Aortic smooth muscle cell (primary cell): ENCODE measurements at places on chromosomes 12 and 14. TPM values are rescaled to one million over a fixed set of nuclear protein-coding genes. Genes with fewer than 3 reads are reported as not detected.

The MYF5 gene
- total RNA-seq = not detected in 2 replicates

The MFAP5 gene
- total RNA-seq = 2.8 and 8.5 TPM in 2 replicates

The ZNF385A gene
- 0.87 and 0.92 TPM in 2 replicates for total RNA-seq

The KRT8 gene
- 3.3 and 5.9 TPM in 2 replicates for total RNA-seq

The GPR135 gene
- 2.0 and 2.4 TPM in 2 replicates for total RNA-seq

The GALNT16 gene
- total RNA-seq = 1.8 and 2.5 TPM in 2 replicates

The CLEC7A gene
- not detected in 2 replicates for total RNA-seq

The FKBP4 gene
- 28.4 and 38.2 TPM in 2 replicates for total RNA-seq

The TMEM132C gene
- not detected in 2 replicates for total RNA-seq

The ARG2 gene
- 4.0 and 5.4 TPM in 2 replicates for total RNA-seq

The DAO gene
- not detected in 2 replicates for total RNA-seq

The RAD51AP1 gene
- total RNA-seq = 7.0 and 12.0 TPM in 2 replicates

The PRPH gene
- total RNA-seq = 0.92 and 1.4 TPM in 2 replicates
